Natural killer cell treated with Interleukin-12 subunit alpha and Interleukin-12 subunit beta and Interleukin-15 and Interleukin-18, amount 100 ng/mL, for 72 hours (primary cell): ENCODE measurements at places on chromosomes 3 and 15. TPM values are rescaled to one million over a fixed set of nuclear protein-coding genes. Genes with fewer than 3 reads are reported as not detected.
A peak's percentile ranks its signal among the peaks of the same experiment; 100 is the strongest.

DNA sequence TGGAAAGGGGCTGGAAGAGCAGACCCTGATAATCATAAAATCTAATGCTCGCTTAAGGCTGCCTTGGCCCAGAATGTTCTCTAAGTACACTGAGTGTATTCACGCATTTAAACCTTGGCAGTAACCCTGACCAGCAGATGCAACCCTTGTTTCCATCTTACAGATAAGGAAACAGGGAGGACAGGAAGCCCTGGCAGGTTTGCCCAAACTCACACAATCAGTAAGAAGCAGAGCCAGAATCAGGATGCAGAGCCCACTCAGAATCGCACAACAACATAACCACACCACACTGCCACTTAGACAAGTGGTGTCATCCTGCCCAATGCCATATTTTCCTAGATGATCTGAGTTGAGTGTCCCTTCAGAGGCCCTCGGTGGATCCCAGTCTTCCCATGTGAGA, 214.5 kb upstream of the HES1 start:
- DNase-seq = no peak

DNA sequence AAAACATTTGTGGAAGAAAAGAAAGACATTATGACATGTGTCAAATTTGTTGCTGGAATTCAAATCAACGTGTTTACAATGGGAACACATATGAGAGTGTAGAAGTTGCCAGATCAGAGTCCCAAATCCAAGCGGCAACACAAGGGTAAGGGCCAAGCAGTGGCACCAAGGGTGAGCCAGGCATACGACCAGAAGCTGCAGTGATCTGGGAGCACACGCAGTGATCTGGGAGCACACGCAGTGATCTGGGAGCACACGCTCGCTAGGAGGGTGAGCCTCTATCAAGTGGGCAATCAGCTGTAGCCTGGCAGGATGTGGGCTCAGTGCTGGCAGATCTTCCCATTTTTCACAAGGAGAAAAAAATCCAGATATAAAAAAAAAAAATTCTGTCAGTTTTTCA, 148.2 kb downstream of the TLE3 start:
- DNase-seq = no peak

DNA sequence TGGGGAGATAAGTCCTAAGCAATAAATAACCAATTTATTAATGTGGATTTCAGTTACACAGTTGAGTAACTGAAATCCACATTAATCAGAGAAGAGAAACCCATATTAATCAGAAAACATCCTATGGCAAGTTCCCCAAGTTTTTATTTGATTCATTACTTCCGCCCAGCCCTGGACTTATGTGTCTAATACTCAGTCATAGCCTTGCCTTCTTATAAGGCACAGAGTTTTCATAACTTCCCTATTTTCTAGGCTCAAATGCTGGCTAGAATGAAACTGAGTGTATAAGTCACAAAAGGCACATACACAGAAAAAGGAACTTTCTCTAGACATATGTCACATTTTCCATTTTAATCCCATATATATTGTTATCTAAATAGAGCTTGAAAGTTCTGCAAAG, 28.8 kb downstream of the CD47 start:
- DNase-seq = no peak

DNAH12 gene
- 0.05 TPM for total RNA-seq

DNA sequence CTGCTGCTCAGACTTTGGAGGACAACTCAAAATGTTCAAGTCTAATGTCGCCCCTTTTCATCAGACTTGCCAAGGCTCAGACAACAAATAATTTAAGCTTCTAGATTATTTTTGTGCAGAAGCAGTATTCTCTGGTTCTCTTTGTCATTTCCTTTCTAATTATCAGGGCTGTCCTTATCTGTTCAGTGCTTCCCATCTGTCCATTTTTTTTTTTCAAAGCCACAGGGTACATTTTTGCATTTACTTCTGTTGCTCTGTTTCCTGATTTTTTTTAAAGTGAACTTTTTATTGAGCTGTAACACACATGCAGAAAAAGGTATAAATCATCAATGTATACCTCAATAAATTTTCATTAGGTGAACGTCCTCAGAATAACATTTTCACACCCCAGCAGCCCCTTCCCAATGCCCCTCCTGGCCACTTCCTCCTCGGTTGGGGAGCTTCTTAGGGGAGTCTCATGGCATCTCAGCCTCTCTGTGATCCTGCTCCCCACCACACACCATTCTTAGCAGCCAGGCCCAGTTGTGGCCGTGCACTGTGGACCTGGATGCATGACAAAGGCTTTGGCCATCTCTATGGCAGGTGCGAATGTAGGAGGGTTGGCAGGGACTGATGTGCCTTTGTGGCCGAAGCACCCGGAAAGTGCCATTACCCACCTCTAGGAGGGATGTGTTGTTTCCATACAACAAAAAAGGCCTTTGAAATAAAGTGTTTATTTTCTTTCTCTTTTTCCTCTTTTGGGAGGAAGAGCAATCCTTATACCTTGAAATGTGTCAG, 303.5 kb upstream of the LRRFIP2 start:
- no peak for DNase-seq

DNA sequence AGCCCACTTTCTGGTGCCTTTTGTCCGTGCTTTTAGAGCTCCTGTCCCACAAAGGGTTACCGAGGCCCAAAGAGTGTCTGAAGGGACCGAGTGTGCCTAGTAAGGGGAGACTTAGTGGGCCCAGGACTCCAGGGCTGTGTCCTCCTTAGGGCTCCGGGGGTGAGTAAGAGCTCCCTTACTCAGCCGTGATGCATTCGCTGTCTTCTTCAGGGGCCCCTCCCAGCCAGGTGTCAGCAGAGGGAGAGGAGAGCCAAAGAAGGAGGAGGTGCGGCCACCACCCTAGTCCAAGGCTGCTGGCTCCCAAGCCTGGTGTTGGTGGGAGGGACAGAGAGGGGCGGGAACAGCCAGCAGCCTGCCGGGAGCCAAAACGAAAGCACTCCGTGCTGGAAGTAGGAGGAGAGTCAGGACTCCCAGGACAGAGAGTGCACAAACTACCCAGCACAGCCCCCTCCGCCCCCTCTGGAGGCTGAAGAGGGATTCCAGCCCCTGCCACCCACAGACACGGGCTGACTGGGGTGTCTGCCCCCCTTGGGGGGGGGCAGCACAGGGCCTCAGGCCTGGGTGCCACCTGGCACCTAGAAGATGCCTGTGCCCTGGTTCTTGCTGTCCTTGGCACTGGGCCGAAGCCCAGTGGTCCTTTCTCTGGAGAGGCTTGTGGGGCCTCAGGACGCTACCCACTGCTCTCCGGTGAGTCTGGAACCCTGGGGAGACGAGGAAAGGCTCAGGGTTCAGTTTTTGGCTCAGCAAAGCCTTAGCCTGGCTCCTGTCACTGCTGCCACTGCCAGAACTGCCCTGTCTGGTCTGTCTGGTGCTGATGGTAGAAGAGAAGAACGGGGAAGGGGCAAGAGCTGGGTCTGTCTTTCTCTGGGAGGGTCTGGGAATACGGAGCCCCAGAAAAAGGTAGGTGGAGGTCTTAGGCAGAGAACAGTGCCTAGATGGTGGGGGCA, at the start of gene IL17RC:
IL17RC (plus strand) TSS at position 365 of the 947 bp plus-strand sequence; CDS start at position 583, 218 bp downstream.
- no peak for DNase-seq

DNA sequence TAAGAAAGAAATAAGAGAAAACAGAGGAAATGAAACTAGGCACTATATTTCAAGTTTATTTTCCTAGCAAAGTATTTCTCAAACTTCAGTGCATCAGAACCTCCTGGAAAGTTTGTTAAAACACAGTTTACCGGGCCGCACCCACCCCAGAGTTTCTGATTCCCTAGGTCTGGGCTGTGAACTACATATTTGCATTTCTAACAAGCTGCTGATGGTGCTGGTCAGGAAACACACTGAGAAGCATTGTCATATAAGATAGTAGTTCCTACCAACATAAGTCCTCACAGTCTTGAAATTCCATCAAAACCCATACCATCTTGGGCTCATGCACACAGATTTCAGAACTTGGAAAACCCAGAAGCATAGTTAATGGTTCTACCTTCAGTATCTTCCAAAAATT, 8.3 kb downstream of the SLC9A9 start:
- no peak for DNase-seq

BNIP2 gene
- total RNA-seq = 70.5 TPM

FRMD5 gene
- total RNA-seq = not detected

GRCh38 chr3:106534206-106534605, 665.4 kb upstream of the CBLB start:
- peak; percentile 74 for DNase-seq

DNA sequence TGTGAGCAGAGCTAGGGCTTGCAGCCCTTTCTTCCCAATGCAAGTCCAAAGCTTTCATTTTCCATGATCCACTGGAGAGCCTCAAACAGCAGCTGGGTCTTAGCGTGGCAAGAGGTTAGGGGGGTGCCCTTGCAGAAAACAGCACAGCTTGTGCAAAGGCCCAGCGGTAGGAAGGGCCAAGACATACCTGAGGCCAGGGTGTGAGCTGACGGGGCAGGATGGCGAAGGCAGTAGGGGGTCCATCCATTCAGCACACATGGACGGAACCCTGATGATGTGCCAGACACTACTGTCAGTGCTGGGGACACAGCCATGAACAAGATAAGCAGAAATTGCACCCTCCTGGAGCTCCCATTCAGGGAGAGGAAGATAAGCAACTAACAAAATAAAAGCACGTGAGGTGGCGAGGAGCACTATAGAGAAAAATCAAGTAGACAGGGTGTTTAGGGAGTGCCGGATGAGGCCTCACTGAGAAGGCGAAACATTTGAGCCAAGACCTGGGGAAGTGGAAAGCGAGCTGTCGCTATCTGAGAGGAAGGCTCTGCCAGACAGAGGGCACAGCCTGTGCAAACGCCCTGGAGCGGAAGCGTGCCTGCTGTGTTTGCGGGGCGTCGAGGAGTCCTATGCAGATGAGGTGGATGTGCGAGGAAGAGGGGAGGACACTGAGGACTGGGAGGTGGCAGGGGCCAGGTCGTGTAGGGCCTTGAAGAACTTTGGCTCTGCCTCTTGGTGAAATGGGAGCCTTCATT, 43.4 kb downstream of the SLC6A1 start:
- DNase-seq = no peak

- DNase-seq = no peak
These were observed 61.2 kb upstream of the PROK2 start for GRCh38 chr3:71846185-71846584.

- no peak for DNase-seq
These were observed 15.9 kb downstream of the COMMD2 start for GRCh38 chr3:149736175-149736952.

- no peak for DNase-seq
These were observed 32.6 kb downstream of the CCNB2 start for GRCh38 chr15:59137566-59137965.

- DNase-seq = no peak
These were observed 3.6 kb downstream of the WHAMM start for GRCh38 chr15:82812994-82813393.

DNA sequence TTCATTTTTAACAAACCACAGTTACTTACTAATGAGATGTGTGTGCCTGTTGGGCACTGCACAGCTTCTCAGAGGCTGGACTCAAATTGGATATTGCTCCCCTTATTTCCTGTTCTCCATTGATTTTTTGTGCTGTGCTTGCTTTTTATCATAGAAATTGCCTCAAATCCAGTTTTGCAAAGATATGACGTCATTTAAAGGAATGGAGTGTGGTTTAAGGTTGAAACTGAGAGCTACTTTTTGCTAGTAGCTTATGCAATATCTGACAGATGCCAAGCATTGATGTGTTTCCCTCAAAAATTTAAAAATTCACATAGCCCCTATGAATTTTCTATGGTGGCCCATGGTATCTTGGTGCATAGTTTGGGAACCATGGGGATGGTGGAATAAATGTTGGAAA, 67.7 kb upstream of the ROPN1 start:
- DNase-seq = no peak

- no peak for DNase-seq
These were observed at the start of gene PLA2G4E for GRCh38 chr15:42020713-42021273. TSS of gene PLA2G4E (minus strand) at chr15:42021042. CDS start at chr15:42021030, 12 bp downstream.

DNA sequence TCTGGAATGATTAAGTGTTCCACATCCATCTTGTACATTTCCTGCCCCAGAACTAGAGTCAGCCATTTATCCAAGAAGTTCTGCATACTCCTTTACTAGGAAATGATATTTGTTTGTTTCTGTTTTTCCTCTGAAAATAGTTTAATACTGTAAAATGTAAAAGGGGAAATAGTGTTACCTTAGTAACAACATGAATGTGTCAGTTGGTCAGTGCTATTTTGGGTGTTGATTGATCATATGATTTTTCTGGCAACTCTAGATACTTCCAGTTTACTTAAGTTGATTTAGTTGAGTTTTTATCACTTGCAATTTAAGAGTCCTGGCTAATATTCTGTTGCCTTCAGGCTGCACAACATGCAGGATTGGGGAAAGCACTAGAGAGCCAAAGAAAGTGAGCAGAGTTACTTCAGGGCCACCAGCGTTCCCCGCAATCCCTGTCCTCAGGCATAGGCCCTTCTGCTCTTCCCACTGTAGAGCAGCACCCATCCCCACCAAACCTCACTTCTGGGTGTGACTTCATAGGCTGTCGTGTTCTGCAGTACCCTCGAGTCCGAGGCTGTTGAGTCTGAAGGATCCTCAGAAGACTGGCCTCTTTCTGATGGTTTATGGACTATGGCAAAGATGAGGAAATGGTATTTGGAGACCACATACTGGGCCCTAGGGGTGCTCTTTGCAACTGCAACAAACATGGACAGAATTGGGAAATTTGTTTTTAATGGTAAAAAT, 69.0 kb downstream of the CHD2 start:
- no peak for DNase-seq

GRCh38 chr3:136639069-136639468, 113.1 kb downstream of the STAG1 start:
- DNase-seq = no peak

- DNase-seq = no peak
These were observed 927.7 kb downstream of the ROBO2 start for GRCh38 chr3:77967621-77968020.

FBXL2 gene
- total RNA-seq = not detected

DNA sequence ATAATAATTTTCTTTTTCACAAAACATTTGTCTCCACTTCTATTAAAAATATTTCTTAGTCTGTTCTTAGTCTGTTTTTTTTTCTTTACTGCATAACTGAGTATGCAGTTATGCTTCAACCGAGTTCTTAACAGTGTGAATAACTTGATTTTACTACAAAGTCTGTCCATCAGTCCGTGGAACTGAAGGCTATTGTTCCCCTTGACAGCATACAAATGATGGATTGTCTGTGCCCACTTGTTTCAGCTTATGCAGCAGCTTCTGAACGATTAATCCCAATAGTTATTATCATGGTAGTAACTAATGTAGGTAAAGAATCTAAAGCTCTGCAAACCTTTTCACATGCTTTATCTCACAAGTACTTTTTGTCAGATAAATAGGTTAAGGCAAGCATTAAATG, 150.7 kb downstream of the SSR3 start:
- no peak for DNase-seq

GRCh38 chr3:155631323-155632019, 113.4 kb downstream of the PLCH1 start:
- DNase-seq = no peak

DNA sequence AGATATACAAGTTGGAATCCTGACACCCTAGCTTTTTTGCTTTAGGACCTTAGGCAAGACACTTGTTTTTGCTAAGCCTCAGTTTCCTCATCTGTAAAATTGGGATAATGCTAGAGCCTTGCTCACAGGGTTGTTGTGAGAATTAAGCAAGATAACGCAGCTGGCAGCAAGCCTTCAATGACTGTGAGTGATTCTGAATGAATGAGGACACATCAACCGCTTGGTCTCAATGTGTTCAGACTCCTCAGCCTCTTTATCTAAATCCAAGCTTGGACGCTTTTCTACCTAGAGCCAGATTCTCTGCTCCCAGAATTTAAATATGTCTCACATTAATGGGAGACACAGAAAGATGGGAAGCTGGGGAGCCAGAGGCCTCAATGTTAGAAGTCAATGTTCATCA, 11.8 kb upstream of the TLE3 start:
- no peak for DNase-seq

DCLK3 gene
- total RNA-seq = not detected

SH3GL3 gene
- total RNA-seq = not detected

GRCh38 chr15:47951781-47952180, 169.0 kb upstream of the SLC24A5 start:
- no peak for DNase-seq

- no peak for DNase-seq
These were observed 66.5 kb upstream of the BCL6 start for GRCh38 chr3:187811585-187812250.
